Progenitor cell of endocrine pancreas (in vitro differentiated cells): ENCODE measurements at places on chromosomes 4 and X. TPM values are rescaled to one million over a fixed set of nuclear protein-coding genes. Genes with fewer than 3 reads are reported as not detected.

The ADH6 gene
- 1.9 TPM in 2 replicates for total RNA-seq

The CT45A3 gene
- not detected in 2 replicates for total RNA-seq

The ADAM29 gene
- total RNA-seq, result not detected in 2 replicates

The CENPI gene
- total RNA-seq, result 13.2 and 13.7 TPM in 2 replicates

The CT55 gene
- 0.40 TPM in 1 of 2 replicates, not detected in the other for total RNA-seq

The MUC7 gene
- not detected in 2 replicates for total RNA-seq

The GPRIN3 gene
- total RNA-seq, result 14.8 and 16.0 TPM in 2 replicates

The TASL gene
- not detected in 2 replicates for total RNA-seq

The DRD5 gene
- total RNA-seq, result 0.13 TPM in 1 of 2 replicates, not detected in the other

The DSPP gene
- not detected in 2 replicates for total RNA-seq

The TKTL1 gene
- not detected in 2 replicates for total RNA-seq

The VAMP7 gene
- total RNA-seq, result 20.8 and 22.2 TPM in 2 replicates

The AP1S2 gene
- 82.2 and 82.6 TPM in 2 replicates for total RNA-seq

The CT45A5 gene
- total RNA-seq, result not detected in 2 replicates

The MGARP gene
- 0.22 TPM in 1 of 2 replicates, not detected in the other for total RNA-seq

The GPR34 gene
- not detected in 2 replicates for total RNA-seq

The MAGEB3 gene
- 0.26 and 0.51 TPM in 2 replicates for total RNA-seq

The GUCY1B1 gene
- 1.5 and 1.9 TPM in 2 replicates for total RNA-seq

The JAKMIP1 gene
- total RNA-seq, result 0.89 and 0.93 TPM in 2 replicates
